ENCODE measurements at places on chromosomes 2 and 18.

GRCh38 chr2:170822290-170823087 lies 5.8 kb downstream of the GAD1 start:
- peaks cover 84% of the 10 kb centered on the region for H3K27me3 ChIP-seq
- no peaks in the 10 kb centered on the region for H3K36me3 ChIP-seq
- no peak for DNase-seq
- H3K27ac ChIP-seq = no peak overlapping the region
- peak overlapping the region; percentile 54 for H3K4me3 ChIP-seq
- H3K4me1 ChIP-seq = peaks cover 37% of the 10 kb centered on the region

DNA sequence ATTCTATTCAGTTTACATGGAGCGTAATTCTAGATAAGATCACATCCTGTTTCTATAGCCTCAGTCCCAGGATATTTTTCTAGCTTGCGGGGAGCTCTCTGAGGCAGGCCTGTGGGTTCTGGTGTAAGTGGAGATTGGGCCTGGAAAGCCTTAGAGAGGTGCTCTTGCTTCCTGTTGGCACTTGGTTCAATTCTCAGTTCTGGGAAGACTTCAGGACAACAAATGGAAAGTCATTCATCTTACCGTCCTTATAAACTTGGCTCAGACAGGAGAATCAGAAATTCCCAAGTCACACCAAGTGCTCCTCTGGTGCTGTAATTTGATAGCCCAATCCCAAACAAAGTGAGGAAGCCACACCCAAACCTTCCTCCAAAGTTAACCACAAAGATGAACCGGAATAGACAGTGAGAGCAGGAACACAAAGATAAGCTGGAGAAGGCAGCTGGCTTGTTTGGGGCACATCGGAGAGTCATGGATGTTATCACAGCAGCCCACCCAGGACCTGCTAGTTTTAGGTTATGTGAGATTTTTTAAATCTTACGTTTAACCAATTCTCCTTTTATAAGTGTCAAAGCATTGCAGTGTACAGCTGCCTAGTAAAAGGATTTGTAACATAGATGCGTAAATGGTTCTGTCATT lies 144.3 kb upstream of the MAP3K20 start:
- peak overlapping the region; percentile 2 for H3K4me3 ChIP-seq
- no peaks in the 10 kb centered on the region for H3K36me3 ChIP-seq
- H3K27me3 ChIP-seq = no peaks in the 10 kb centered on the region

DNA sequence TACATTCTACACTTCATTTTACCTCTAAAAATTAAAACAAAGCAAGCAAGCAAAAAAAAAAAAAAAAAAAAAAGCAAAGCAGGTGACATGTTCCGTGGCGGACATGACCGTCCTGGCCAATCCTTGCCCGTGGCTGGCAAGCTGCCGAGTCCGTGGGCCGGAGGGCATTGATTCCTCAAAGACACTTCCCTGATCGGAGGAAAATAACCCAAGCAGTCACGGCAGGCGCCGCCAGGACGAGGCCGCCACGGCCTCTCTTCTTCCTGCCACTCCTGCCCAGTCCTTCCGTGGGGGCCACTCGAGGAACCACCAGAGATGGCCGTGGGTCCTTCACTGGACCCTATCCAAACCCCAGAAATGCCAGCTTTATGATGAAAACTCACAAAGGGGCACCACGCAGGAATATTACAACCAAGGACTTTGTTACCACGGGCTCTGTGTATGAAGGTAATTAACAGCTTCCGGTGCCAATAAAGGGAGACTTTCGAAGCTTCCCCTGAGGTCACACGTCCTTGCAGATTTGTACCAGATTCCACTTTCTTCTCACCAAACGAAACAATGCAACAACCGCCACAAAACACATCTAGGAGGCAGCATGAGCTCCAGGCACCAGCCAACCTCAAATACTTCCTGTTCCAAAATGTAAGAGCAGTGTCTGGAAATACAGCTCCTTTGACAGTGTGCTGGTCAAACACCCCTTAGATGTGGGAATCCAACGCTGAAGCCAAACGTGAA lies 170.3 kb downstream of the HDAC4 start:
- no peaks in the 10 kb centered on the region for H3K36me3 ChIP-seq
- H3K4me1 ChIP-seq = peaks cover 27% of the 10 kb centered on the region

DNA sequence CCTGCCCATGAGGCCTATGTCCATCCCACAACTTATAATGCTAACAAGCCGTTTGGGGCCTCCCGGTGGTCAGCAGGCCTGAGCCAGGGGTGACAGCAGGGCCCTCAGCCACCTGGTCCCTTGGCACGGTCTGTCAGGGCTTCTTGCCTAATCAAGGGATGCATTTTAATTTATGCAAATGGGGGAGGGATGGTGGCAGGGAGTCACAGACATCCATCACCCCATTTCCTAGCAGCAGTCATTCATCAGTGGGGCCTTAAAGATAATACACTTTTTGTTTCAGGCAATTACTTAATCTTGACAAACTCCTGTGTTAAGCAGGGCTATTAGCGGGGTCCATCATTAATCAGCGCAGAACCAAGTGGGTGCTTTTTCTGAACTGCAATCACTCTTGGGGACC lies 174.5 kb downstream of the GLI2 start:
- H3K4me3 ChIP-seq = no peak overlapping the region
- peak; percentile 62 for DNase-seq
- no peaks in the 10 kb centered on the region for H3K27me3 ChIP-seq
- peaks cover 48% of the 10 kb centered on the region for H3K4me1 ChIP-seq
- H3K36me3 ChIP-seq = peaks cover 4% of the 10 kb centered on the region
- no peak overlapping the region for H3K27ac ChIP-seq

- H3K4me1 ChIP-seq = peaks cover 25% of the 10 kb centered on the region
- no peaks in the 10 kb centered on the region for H3K27me3 ChIP-seq
- peaks cover 2% of the 10 kb centered on the region for H3K36me3 ChIP-seq
- peak overlapping the region; percentile 70 for H3K27ac ChIP-seq
These were observed 45.3 kb upstream of the RFX8 start for GRCh38 chr2:101520246-101520645.

GRCh38 chr2:11203480-11203879 lies 48.2 kb downstream of the SLC66A3 start:
- H3K4me1 ChIP-seq = peaks cover 10% of the 10 kb centered on the region
- no peaks in the 10 kb centered on the region for H3K27me3 ChIP-seq
- no peak overlapping the region for H3K4me3 ChIP-seq
- peak overlapping the region; percentile 68 for H3K27ac ChIP-seq

Measured in chondrocyte (in vitro differentiated cells).